Stimulated activated naive B cell treated with anti-CD40 and anti-IgM and Interleukin-4, amounts not matched to agents 10 μg/mL and 1 μg/mL and 100 μg/mL, for 72 hours (primary cell): ENCODE measurements at places on chromosomes 3 and 15.

DNA sequence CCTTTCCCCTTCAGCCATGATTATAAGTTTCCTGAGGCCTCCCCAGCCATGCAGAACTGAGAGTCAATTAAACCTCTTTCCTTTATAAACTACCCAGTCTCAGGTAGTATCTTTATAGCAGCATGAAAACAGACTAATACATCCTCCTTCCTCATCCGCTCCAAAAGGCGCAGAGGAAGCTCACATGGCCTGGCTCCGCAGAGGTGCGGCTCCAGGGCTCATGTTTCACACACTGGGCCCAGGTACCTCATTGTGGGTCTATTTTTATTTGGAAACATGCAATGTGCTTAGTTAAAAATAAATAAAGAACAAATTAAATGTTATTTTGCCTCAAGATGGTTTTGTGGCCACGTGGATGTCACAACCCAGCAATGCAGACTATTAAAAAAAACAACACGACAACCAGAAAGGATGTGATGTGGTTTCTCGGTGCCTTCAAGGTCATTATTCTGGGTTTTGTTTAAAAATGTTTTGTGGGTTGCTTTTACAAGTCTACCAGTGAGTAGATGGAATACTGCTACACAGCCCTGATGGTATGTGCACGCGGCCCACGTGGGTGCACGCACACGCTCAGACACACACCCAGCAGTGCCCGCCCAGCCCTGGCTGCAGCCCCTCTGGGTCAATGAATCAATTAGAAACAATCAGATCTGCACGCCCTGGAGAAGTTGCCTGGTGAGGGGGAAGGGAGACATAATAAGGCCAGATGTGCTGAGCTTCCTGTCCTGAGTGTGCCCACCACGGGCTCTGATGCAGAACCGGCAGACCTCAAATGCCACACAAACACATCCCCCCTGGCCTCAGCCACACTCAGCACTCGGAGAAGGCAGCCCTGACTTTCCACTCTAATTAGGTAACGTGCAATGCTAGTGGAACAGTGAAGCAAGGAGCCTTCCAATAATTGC, 140.1 kb downstream of the ADAMTS17 start:
- DNase-seq: no peak

DNA sequence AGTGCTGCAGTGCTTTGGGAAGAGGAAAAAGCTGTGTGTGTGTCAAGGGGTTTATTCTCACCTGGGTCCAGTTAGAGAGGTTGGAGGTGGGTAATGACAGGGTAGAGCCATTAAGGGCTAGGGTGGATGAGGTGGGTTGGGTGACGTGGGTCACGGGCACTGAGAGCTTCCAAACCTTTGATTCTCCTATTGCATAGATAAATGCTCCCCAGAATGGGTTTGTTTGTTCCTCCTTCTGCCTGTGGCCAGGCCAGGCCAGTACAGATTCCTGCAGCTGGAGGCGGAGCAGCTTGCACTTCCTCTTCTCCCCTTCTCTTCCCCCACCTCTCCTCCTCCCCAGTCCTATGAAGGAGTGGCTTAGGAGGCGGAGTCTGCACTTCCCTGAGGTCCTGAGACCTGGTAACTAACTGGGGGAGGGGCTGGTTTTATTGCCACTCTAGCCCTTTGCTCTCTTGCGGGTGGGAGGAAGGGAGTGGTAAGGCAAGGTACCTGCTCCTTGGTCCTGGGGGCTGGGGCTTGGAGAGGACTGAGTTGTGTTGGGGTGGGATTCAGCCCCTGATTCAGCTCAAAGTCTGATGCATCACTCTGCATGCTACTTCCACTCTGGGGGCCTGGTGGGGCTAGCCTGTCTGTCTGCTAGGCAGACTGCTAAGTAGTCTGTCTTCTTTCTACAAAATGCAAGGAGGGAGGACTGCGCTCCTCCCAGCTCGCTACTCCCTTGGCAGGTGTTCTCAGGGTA, 3.5 kb downstream of the SPINT1 start:
- DNase-seq: peak; percentile 41

DNA sequence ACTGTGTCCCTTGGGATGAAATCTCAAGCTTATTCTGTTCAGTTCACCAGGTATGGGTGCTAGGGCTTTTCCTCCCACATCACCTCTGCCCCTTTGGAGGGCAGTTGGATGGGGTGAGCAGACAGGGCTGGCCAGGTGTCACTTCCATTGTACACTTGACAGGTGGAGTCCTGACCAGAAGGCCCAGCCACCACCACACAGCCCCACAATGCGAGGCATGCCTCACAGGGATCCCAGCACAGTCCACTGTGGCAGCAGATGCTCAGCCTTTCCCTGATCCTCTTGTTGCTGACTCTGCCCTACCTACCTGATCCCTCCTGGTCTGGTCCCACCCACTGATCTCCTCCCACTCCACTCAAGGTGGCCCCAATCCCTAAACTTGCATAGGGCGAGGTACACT, 88.2 kb downstream of the ANP32A start:
- no peak for DNase-seq

GRCh38 chr3:184593220-184593927, 31.8 kb downstream of the EPHB3 start:
- DNase-seq: no peak

DNA sequence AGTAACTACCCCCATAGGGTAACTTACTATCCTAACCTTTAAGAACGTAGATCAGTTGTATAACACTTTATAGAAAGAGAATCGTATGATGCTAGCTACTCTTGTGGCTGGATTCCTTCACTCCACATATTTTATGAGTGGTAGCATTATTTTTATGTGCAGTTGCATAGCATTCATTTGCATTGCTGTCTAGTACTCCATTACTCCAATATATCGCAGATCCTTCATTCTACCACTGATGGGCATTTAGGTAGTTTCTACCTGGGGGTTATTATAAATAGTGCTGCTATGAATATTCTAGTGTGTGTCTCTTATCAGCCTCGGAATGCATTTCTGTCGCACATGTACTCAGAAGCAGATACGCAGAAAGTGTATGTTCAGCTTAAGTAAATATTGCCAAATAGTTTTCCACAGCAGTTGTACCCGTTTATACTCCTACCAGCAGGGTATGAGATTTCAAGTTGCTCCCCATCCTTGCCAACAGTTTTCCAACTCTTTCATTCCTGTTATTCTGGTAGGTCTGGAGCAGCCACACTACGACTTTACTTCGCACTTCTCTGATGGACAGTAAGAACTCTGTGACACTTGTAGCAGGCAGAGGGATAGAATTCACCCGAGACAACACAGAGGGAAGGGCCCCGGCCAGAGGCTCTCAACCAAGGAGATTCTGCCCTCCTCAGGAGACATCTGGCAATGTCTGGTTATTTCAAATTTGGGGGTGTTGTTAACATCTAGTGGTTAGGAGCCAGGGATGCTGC, 9.8 kb upstream of the VGLL4 start:
- no peak for DNase-seq

GRCh38 chr15:101384276-101384675, 89.2 kb upstream of the SNRPA1 start:
- DNase-seq: no peak
